ENCODE measurements at places on chromosomes 7 and 10. TPM values are rescaled to one million over a fixed set of nuclear protein-coding genes. Genes with fewer than 3 reads are reported as not detected.
A peak's percentile ranks its signal among the peaks of the same experiment; 100 is the strongest.

GRCh38 chr10:103679096-103679790 lies 176.1 kb downstream of the SH3PXD2A start:
- no peaks in the 10 kb centered on the region for H3K36me3 ChIP-seq
- no peak overlapping the region for H3K4me3 ChIP-seq
- H3K27me3 ChIP-seq = no peaks in the 10 kb centered on the region
- H3K4me1 ChIP-seq = peaks cover 33% of the 10 kb centered on the region

GRCh38 chr10:121791761-121792160 lies 136.1 kb downstream of the ATE1 start:
- DNase-seq = no peak
- H3K27me3 ChIP-seq = no peaks in the 10 kb centered on the region
- H3K4me1 ChIP-seq = no peaks in the 10 kb centered on the region
- H3K36me3 ChIP-seq = no peaks in the 10 kb centered on the region

RBM17 gene
- total RNA-seq = 29.2 TPM

DNA sequence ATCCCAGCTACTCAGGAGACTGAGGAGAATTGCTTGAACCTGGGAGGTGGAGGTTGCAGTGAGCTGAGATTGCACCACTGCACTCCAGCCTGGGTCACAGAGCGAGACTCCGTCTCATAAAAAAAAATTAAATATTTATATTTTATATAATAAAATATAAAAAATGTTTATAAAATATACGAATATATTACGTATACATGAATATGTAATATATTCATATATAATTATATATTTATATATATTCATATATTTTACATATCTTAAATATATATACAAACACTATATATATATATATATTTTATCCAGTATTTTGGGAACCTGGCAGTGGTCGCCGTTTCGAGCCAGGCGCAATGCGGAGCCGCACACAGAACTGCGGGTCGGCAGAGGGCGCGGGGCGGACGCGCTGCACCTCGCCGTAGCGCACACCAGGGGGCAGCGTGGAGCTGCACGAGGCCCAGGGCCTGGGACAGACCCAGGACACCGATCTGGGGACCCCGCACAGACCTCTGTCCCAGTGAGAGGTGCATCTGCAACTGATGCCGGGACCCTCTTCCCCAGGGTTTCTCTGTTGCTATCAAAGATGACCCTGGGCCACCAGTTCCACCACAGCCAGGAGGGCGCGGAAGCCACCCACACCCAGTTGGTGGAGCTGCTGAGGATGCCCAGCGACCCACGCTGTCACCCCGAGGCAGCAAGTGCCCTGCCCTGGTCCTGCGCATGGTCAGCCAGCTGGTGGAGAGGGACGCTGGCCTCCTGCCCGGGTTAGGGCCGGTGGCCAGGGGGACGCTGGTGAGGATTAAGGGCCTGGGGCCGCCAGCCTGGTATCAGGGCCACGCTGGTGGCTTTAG lies 22.7 kb downstream of the AP5Z1 start:
- no peaks in the 10 kb centered on the region for H3K36me3 ChIP-seq
- H3K4me1 ChIP-seq = peaks cover 17% of the 10 kb centered on the region
- peak; percentile 77 for DNase-seq

GRCh38 chr10:13859979-13860654 lies 273.4 kb downstream of the PRPF18 start:
- peaks cover 15% of the 10 kb centered on the region for H3K4me1 ChIP-seq
- H3K4me3 ChIP-seq = no peak overlapping the region
- H3K27me3 ChIP-seq = no peaks in the 10 kb centered on the region
- H3K27ac ChIP-seq = peak overlapping the region; percentile 42

PLXDC2 gene
- total RNA-seq = 35.2 TPM

DNA sequence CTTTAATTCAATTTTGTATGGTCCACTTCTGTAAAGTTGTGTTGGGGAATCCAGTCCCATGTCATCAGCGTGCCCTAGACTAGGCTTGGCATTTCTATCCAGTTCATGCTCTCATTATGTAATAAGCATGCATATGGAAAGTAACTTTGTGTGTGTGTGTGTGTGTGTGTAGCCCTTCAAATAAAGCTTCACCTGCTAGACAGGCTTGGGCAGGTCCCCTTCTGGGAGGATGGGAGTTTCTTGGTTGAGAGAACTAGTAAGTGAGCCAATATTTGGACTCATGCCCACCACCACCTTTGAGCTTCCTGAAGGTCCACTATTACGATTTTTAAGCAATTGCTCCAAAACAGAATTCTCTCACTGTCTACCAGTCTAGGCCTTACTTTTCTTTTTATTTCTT lies 6.9 kb downstream of the BZW2 start:
- no peak for DNase-seq
- no peak overlapping the region for H3K4me3 ChIP-seq
- H3K36me3 ChIP-seq = no peaks in the 10 kb centered on the region
- H3K4me1 ChIP-seq = peaks cover 69% of the 10 kb centered on the region
- no peaks in the 10 kb centered on the region for H3K27me3 ChIP-seq

GRCh38 chr7:104149822-104150221 lies 58.0 kb downstream of the ORC5 start:
- DNase-seq = no peak
- H3K4me1 ChIP-seq = no peaks in the 10 kb centered on the region
- no peak overlapping the region for H3K27ac ChIP-seq
- H3K4me3 ChIP-seq = no peak overlapping the region
- H3K27me3 ChIP-seq = no peaks in the 10 kb centered on the region

DNA sequence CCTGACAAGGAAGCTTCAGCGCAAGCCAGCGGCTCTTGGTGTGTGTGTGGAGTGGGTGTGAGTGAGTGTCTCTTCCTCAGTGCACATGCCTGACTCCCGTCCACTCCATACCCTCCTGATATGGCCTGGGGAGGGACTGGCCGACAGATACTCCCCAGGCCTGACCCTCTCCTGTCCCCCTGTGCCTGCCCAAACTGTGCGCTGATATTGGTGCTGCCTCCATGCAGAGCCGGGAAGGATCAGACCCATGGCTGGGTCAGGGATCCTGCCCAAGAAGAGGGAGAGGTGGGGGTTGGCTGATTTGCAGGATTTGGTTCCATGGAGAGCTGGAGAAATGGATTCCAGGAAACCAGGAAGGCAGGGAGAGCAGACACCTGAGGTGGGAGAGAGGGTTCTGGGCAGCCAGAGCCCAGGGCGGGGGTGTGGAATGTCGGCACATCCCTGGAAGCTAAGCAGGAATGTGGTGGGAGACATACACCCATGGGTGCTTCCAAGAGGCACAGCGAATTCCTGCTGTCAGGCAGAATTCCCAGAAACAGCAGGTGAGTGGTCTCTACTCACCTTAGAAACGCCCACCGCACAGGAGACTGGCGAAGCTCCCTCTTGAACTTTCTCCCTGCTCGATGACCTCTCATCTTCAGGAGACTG lies 6.3 kb downstream of the CALML5 start:
- H3K27me3 ChIP-seq = no peaks in the 10 kb centered on the region
- DNase-seq = no peak
- no peaks in the 10 kb centered on the region for H3K4me1 ChIP-seq
- H3K36me3 ChIP-seq = no peaks in the 10 kb centered on the region
- H3K27ac ChIP-seq = no peak overlapping the region
- no peak overlapping the region for H3K4me3 ChIP-seq

GRCh38 chr7:19397911-19398310 lies 252.7 kb upstream of the FERD3L start:
- H3K27ac ChIP-seq = no peak overlapping the region
- DNase-seq = no peak
- no peak overlapping the region for H3K4me3 ChIP-seq
- no peaks in the 10 kb centered on the region for H3K36me3 ChIP-seq

GRCh38 chr10:103926722-103927319 lies 8.8 kb upstream of the STN1 start:
- no peak overlapping the region for H3K27ac ChIP-seq
- no peak overlapping the region for H3K4me3 ChIP-seq
- no peaks in the 10 kb centered on the region for H3K36me3 ChIP-seq
